ENCODE measurements at places on chromosomes 16 and 17. TPM values are rescaled to one million over a fixed set of nuclear protein-coding genes. Genes with fewer than 3 reads are reported as not detected.

TNP2 gene
- polyA plus RNA-seq, result not detected

CDH13 gene
- 15.5 TPM for polyA plus RNA-seq

KCNJ12 gene
- 2.8 TPM for polyA plus RNA-seq

KRT33B gene
- not detected for polyA plus RNA-seq

TSPOAP1 gene
- polyA plus RNA-seq, result 1.6 TPM

ITPRIPL2 gene
- 5.0 TPM for polyA plus RNA-seq

PLXDC1 gene
- polyA plus RNA-seq, result 20.0 TPM

PLLP gene
- polyA plus RNA-seq, result 10.6 TPM

CD68 gene
- 15.7 TPM for polyA plus RNA-seq

CEP295NL gene
- 0.04 TPM for polyA plus RNA-seq

NPIPA7 gene
- 17.8 TPM for polyA plus RNA-seq

IL17C gene
- not detected for polyA plus RNA-seq

ABCA8 gene
- 10.1 TPM for polyA plus RNA-seq

SP2 gene
- polyA plus RNA-seq, result 4.3 TPM

ZSCAN32 gene
- polyA plus RNA-seq, result 6.1 TPM

RBFOX1 gene
- polyA plus RNA-seq, result 11.1 TPM

E4F1 gene
- 34.8 TPM for polyA plus RNA-seq

OR1A1 gene
- not detected for polyA plus RNA-seq

EME1 gene
- polyA plus RNA-seq, result 0.51 TPM

GJD3 gene
- 0.65 TPM for polyA plus RNA-seq

CDH1 gene
- 0.01 TPM for polyA plus RNA-seq

CCL23 gene
- polyA plus RNA-seq, result 0.38 TPM

CHTF18 gene
- 6.0 TPM for polyA plus RNA-seq

NATD1 gene
- 4.0 TPM for polyA plus RNA-seq

SCARF1 gene
- 22.6 TPM for polyA plus RNA-seq

KRTAP1-1 gene
- polyA plus RNA-seq, result not detected
